ENCODE measurements at places on chromosomes 4 and X.

- DNase-seq = no peak
These were observed 39.8 kb downstream of the PTTG2 start for GRCh38 chr4:37999965-38000364.

DNA sequence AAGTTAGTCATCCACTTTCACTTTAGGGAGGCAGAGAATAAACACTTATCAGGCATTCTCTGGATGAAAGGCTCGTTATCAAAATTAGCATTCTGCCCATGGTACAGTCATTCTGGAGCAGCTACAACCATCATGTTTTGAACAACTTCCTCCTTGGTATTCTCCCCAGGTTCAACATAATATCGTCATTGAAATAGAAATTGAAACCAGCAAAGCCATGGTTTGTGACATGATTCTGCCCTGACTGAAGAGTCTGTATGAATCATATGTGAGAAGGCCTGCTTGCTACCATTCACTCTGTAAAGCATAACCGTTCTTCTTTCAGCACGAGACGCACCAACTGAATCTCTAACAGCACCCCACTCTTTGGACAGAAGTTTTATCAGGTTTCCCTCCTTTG is 127.5 kb upstream of the RADX start:
- peak; percentile 7 for DNase-seq

- DNase-seq = peak; percentile 60
These were observed 13.0 kb upstream of the RHOH start for GRCh38 chr4:40183615-40184411.

- DNase-seq = peak; percentile 84
These were observed 16.1 kb downstream of the TNIP3 start for GRCh38 chr4:121148000-121148399.

GRCh38 chr4:159455675-159456237 is 352.9 kb downstream of the RAPGEF2 start:
- peak; percentile 57 for DNase-seq

- no peak for DNase-seq
These were observed 28.0 kb downstream of the TBL1X start for GRCh38 chrX:9492901-9493300.

- no peak for DNase-seq
These were observed 32.6 kb downstream of the IL13RA1 start for GRCh38 chrX:118760025-118760424.

DNA sequence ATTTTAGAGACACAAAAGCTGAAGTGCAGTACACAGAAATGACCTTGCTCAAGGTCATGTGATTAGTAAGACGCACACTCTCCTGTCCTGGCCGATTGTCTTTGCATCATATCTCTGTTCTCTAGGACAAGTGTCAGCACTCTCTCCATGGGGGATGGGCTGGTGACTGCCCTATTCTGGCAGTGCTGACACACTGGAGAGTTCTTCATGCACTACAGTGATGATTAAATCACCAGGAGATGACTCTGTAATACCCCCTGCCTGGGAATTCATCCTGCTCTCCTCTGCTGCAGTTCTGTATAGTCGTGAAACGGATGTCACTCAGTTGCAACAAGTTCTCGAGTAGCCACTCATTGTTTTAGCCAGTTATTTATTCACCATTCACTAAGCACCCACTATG is 5.3 kb upstream of the SHISA3 start:
- DNase-seq = no peak

DNA sequence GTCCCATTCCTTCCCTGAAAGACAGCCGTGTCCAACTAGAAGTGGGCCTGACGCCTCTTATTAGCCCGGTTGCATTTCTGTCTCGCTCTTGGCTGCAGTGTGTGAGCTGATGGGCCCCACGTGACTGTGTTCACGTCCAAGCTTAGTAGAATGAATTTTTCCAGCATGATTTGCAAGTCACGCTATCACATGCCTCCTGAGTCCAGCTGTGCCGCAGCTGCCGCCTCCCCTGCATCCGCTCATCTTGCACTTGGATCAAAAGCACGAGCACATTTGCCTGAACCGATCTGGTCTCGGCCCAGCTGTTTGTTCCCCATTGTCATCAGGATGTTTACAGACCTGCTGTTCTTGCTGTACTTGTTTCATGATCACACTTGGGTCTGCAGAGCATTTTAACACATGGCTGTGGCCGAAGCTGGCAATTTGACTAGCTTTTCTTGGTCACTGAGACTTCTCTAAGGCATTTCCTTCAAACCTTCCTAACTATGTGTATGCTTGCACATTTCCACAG is 126.5 kb downstream of the KIT start:
- DNase-seq = peak; percentile 96

- DNase-seq = peak; percentile 21
These were observed 5.8 kb upstream of the G3BP2 start for GRCh38 chr4:75678965-75679364.

GRCh38 chr4:121373841-121374240 is 7.0 kb downstream of the QRFPR start:
- DNase-seq = no peak

DNA sequence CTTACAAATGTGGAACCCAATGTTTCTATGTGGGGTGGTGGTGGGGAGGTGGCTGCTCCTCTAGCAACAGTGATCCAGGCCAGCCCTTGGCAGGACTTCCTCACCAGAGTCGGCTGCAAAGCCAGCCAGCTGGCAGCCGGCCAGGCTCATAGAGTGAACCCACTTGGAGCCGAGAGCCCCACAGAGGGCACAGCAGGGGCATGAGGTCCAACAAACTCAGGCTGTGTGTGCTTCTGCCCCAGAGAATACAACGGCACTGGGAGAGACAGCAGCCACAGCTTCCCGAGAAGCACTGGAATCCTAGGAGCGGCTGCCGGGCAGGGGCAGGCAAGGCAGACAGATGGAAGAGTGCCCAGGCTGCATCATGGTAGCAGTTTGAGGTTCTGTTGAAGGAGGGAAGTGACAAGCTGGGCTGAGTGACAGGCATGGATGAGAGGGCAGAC is 23.5 kb upstream of the SOWAHD start:
- DNase-seq = peak; percentile 26

- peak; percentile 44 for DNase-seq
These were observed 26.5 kb downstream of the HCCS start for GRCh38 chrX:11137543-11138139.

DNA sequence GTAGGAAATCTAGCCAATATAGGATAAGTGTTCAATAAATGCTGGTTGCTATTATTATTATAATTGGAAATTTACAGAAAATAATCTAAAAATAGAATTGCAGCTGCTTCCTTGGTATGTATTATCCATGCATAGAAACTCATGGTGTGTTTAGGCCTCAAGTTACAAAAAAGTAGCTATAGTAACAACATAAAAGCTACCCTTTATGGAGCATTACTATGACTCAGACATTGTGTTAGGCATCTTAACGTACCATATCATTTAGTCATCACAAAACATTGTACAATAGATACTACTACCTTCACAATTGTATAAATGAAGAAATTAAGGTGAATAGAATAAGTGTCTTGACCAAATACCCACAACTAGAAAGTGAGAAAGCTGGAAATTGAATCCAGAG is 126.9 kb upstream of the NRK start:
- DNase-seq = no peak

- DNase-seq = no peak
These were observed 197.5 kb downstream of the CCNG2 start for GRCh38 chr4:77354550-77354949.

GRCh38 chr4:80253510-80253909 is 13.0 kb upstream of the FGF5 start:
- no peak for DNase-seq

DNA sequence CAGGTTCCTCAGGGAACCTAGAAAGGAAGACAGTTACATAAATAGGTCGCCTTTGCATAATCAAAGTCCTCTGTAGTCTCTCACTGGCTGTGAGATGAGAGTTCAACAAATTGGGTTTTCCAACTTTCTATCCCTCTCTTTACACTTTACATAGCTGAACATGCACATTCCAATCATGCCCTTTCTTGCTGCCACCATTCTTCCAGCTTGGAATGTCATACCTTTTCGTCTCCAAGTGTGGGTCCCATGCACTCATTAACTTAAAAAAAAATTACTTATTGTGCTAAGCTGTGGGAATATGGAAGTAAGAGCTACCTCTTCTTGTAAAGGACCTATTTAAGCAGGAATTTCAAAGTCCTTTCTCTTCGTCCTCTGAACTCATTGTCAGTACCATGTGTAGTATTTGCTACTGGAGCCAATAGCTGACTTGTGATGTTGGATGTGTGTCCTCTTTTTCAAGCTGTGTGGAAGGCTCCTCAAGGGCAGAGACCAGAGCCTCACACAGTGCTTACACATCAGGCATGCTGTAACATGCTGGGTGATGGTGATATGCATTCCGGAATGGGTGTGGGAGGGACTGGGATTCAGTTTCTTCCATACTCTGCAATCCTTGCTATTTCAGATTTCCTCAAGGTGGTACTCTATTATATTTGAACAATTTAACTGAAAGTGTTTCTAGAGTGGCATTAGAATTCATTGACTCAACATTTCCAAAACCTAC is 7.1 kb downstream of the ENOPH1 start:
- peak; percentile 53 for DNase-seq

DNA sequence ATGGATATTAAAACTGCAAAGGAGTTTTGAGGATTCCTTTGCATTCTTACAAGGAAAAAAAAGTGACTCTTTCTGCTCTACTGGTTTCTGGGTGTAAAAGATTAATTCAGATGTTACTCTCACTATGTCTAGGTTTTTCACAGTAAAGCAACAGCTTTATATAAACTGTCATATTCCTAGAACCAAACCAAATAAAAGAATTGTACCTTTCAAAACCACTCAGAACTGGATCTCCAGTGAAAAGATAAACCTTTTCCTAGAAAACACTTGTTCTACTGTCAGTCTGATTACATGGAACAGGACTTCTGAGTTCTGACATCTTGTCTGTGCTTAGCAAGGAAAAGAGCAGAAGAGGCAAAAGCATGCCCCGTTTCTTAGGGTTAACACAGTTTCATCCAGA is 5.0 kb upstream of the PPID start:
- DNase-seq = no peak

- DNase-seq = no peak
These were observed 93.2 kb upstream of the DIAPH2 start for GRCh38 chrX:96591421-96591820.

DNA sequence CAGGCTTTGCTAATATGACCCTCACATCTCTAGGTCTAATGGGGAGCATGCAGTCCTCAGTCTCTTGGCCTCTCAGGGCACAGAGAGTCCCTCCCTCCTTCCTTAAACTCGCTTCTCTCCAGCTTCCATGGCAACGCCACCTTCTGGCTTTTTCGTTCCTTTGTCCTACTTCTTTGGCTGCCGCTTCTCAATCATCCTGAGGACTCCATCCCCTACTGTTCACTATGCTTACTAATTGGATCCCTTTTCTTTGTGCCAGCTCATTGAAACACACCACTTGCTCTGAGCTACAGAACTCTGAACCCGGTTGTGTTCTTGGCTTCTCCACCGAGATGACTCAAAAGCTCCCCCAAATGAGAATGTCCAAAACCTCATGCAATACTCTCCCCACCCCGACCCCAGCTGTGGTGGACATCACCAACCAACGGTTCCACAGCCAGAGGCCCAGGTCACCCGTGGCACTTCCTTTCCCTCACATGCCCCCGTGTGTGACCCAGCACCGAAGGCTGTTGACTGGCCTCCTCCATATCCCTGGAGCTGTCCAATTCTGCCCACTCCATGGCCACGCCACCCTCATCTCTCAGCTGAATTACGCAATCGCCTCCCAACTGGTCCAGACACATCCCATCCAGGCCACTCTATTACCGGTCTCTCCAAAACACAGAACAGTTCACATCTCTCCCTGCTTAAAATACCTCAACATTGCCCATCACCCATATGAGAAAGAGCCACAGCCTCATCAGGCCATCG is 34.7 kb downstream of the CRMP1 start:
- DNase-seq = no peak

GRCh38 chrX:73412930-73413329 is 33.9 kb upstream of the CDX4 start:
- no peak for DNase-seq

Measured in GM23248 (cell line).